NCI-H1417 (cell line): ENCODE measurements at places on chromosomes 5 and 9.

DNA sequence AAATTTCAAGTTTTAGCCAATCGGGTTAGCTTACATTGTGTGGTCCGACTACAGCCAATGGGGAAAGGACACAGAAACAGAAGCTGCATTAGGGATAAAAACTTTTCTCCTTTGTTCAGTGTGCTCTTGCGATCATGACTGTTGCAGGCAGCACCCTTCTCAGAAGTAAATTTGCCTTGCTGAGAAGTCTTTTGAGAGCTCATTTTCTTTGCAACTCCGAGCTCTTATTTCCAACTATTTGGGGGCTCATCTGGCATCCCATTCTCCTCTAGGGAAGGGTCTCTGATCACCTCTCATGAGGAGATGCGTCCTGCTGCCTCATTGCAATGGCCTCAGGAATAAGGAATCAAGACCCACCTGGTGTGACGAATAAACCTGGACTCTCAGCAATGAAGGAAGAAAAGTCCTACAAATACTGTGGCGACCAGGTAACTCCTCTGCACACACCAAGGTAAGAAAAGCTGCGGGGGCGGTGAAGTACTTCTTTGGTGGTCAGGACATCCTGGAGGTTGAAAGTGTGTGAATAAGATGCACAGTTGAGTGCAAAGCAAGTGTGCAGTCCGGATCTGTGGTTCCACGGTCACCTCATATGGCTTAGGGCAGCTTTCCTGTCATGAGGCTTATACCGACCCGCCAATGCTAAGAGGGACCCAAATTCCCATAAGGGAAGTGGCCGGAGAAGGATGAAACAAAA is 20.4 kb downstream of the CNOT8 start:
- no peak for DNase-seq

- no peak for DNase-seq
These were observed 118.6 kb downstream of the ARRDC3 start for GRCh38 chr5:91264311-91265051.

DNA sequence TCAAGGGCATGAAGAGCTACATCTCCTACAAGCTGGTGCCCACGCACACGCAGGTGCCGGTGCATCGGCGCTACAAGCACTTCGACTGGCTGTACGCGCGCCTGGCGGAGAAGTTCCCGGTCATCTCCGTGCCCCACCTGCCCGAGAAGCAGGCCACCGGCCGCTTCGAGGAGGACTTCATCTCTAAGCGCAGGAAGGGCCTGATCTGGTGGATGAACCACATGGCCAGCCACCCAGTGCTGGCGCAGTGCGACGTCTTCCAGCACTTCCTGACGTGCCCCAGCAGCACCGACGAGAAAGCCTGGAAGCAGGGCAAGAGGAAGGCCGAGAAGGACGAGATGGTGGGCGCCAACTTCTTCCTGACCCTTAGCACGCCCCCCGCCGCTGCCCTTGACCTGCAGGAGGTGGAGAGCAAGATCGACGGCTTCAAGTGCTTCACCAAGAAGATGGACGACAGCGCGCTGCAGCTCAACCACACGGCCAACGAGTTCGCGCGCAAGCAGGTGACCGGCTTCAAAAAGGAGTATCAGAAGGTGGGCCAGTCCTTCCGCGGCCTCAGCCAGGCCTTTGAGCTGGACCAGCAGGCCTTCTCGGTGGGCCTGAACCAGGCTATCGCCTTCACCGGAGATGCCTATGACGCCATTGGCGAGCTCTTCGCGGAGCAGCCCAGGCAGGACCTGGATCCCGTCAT is 1.4 kb downstream of the SNX18 start:
- peak; percentile 52 for DNase-seq

GRCh38 chr9:118366228-118366627 is 662.0 kb downstream of the TLR4 start:
- DNase-seq: peak; percentile 32

GRCh38 chr9:113898596-113898995 is 22.5 kb downstream of the ZNF618 start:
- DNase-seq: no peak

- no peak for DNase-seq
These were observed 103.6 kb downstream of the LURAP1L start for GRCh38 chr9:12878351-12878978.

GRCh38 chr9:91896513-91897121 is 53.4 kb downstream of the ROR2 start:
- peak; percentile 2 for DNase-seq

DNA sequence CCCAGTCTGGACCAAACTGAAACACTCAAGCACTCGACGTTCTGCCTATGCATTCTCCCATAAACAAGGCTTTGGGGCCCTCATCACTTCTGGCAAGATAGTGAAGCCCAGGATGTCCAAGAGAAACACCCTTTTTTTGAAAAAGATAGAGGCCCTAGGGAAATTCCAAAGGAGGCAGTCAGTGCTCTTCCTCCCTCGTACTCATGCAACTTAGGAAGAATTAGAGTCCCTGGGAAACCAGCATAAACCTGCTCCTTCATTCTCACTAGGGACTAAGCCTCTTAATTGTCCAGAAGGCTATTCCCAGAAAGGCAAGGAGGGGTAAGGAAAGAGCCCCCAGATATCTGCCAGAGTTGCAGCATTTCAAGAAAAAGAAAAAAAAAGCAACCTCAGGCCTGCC is 7.8 kb upstream of the RUSC2 start:
- DNase-seq: no peak

DNA sequence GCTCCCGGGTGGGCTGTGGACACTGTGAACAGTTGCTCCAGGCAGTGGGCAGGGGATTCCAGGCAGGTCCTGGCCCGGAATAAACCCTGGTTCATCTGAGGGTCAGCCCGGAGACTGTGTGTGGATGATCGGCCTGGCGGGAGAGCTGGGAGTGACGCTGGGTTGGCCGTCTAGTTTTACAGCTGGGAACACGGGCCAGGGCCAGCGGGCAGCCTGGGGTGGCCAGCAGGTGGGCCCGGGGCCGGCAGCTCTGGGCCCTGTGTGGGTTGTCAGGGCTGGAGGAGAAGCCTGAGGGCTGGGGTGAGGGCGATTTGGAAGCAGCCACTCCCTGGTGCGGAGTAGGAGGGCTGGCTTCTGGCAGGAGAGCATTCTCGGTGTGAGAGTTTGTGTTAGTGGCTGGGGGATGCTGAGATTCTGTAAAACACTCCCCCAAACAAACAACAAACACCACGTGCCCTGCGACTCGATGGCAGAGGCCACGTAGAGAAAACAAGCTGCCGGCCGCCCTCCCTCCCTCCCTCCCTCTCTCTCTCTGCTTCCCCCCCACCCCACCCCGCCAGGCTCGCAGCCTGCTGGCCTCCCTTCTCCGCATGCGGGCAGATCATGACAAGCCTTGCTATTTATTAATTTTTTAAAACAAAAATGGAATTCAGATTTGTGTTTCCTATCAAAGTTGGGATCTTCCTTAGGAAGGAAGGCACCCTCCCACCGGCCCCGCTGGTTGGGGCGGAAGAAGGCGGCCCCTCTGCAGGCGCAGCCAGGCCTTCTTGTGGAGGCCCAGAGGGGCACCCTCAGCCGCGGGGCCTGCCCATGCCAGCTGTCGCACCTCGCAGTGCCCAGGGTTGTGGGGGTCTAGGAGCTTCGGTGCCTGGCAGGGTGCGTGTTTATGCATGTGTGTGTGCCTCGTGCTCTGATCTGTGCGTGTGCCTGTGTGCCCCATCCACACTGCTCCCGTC is 49.5 kb downstream of the RXRA start:
- peak; percentile 80 for DNase-seq

DNA sequence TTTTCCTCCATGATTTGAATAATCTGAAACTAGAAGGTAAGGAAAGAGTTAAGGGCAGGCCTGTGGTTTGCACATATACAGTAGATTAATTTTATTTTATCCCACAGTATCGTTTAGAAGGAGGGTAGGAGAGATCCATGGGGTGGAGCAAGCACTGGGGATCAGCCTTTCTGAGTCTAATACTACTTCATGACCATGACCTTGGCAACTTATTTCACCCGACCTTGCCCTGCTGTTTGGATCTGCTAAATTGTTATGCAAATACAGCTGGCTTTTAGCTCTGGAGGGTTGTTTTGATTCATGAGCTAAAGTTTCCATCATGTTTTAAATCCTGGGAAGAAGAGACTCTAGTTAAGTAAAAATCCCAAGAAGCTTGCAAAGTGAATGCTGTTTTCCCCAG is 864 bp upstream of the GRIN3A start:
- peak; percentile 52 for DNase-seq

GRCh38 chr5:5370059-5370774 is 52.3 kb upstream of the ICE1 start:
- DNase-seq: peak; percentile 12

DNA sequence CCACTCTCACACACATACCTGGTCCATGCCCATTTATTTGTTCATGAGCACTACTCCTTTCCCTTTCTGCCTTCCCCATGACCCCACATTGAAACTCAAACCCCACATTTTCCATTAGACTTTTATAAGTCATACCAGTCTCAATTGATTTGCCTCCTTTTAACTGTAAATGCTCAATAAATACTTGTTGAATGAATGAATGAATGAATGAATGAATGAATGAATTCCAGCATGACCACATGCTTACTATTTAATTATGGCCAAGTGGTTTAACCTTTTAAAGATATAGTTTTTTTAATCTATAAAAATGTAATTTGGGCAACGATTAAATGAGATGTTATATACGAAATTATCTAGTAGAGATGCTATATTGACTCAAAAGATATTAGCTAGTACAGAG is 54.1 kb upstream of the GRAMD2B start:
- DNase-seq: no peak

DNA sequence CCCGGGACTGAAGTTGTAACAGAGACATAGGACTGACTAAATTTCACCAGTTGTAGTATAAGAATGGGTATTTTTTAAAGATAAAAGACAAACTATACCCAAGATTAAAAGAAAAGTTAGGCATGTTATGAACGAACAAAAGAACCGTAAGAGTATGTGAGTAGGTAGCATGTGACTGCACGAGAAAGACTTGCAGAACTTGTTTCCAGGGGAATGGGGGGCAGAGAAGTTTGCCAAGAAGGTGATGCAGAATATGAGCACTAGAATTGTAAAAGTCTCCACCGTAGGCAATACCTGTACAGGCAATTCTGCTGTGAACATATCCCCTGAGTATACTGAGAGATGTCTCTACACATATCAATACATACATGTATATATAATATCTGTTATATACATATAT is 614.7 kb downstream of the PRELID2 start:
- DNase-seq: no peak

DNA sequence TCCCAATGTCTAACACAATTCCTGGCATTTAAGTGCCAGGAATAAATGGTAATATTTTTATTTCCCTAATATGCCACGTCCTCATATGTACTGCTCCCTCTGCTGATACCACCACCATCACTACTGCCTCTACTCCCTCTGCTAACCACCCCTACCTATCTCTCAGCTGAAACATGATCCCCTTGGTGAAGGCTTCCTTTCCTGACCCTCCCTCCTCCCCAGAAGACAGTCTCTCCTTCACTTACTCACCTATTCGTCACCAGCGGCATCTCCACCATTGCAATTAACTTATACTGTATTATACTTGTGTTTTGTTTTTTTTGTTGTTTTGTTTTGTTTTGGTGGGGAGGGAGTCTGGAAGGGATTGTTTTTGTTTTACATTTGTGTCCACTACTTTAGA is 4.8 kb downstream of the DENND1A start:
- DNase-seq: no peak

GRCh38 chr5:175861337-175862130 is 9.8 kb upstream of the CPLX2 start:
- DNase-seq: no peak

GRCh38 chr9:34656992-34657391 is 5.0 kb downstream of the IL11RA start:
- no peak for DNase-seq

GRCh38 chr5:72386639-72387038 is 66.5 kb downstream of the PTCD2 start:
- no peak for DNase-seq

DNA sequence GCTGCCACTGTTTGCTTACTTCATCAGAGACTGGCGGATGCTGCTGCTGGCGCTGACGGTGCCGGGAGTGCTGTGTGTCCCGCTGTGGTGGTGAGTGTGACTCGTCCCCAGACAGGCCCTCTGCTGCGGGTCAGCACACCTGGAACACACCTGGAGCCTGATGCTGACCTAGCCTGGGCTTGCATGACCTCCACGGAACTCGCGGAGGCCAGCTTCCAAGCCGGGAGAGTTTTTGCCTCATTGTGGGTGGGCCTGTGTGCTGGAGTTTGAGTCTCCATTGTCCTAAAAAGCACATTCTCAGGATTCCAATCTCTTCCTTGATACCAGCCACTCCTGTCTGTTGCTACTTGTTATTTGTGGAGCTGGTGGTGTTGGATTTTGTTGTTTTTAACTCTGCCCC is 28.1 kb downstream of the SLC22A4 start:
- no peak for DNase-seq

DNA sequence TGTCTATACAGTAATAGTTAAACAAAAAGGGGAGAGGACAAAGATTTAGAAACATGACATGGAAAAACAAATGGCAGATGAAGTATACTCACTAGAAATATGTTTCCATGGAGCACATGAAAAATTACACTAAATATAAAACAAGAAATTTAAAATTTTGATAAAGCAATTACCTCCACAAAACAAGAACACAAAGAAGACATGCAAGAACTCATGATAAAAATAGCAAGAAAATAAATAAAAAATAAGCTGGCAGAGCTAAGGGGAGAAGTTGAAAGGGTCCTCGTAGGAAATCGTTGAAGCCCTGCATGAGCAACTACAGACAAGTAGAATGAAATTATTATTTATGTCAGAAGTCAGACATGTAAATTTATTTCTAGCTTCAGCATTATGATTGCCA is 22.6 kb upstream of the TMEM171 start:
- no peak for DNase-seq
